ENCODE measurements at places on chromosomes 4 and X.

GRCh38 chr4:124079174-124079780 lies 633.3 kb downstream of the ANKRD50 start:
- ATAC-seq: peak; percentile 66

DNA sequence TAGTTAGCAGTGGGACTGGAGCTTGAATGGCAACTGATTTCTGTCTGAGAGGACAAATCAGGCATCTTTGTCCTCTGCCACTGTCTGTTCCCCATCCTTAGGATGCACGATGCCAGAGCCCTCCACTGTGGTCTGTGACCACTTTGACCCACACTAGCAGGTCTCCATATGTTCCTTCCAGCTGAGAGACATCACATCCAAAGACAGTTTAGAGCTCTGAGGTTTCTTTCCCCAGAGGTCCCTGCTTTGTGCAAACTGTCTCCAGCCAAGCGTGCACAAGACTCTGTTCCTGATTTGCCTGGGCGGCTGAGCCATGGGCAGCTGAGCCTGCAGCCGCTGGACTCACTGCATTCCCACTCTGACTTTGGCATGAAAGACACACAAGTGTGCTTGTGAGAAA lies 98.0 kb downstream of the PTTG2 start:
- ATAC-seq: 0 out of 3 replicates have a peak, but pooled peaks have one; percentile 6

DNA sequence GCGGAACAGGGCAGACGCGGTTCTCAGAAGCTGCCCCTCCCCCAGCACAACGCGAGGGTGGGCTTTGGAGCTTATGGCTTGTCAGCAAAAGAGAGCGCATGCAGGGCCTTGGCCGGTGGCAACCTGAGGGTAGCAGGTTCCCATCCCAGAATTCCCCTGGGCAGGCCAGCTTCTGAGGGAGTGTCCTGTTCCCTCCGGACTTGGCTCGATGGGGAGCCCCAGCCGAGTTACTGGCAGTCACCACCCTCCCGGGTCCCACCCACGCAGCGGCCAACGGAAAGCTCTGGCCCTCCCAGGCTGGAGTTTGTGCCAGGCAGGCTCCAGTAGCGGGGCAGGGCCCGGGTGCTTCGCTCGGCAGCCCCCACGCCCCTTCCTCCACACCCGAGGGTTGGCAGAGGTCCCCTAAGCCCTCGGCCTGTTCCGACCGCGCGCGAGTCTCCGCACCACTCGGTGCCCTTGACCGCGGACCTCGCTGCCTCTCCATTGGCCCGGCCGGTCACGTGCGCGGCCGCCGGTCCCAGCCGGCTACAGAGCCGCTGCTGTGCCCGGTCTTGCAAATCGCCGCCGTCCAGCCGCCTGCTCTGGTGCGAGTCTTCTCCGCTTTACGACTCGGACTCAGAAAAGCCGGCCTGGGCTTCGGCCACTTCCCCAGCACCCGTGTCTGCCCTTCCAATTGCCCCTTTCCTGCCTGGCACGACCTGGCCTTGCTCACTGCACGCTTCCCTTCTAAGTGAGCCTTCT lies 20.9 kb upstream of the MTM1 start:
- ATAC-seq: peak; percentile 68

GRCh38 chrX:49192722-49193328 lies 6.7 kb upstream of the PRICKLE3 start:
- no peak for ATAC-seq

DNA sequence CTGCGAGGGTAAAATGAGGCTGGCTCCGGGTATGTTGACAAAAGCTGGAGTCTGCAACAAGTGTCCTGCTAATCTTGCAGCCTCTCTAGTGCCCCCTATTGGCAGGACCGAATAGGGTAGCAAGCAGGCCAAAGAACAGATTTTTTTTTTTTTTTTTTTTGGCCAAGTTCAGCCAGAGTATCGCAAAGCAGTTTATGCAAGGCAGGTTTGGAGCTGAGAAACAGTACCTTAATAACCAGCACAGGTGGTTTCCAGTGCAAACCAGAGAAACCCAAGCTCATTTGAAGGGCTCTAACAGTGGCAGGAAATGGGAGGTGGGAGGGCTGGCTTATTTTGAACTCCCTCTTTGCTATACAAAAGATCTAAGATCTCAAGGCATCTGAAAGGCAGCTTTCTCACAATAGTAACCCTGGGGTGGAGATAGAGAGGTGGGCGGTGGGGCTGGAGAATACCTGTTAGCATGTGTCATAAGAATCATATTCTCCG lies 38.2 kb upstream of the OCIAD2 start:
- ATAC-seq: no peak

GRCh38 chr4:154609532-154609931 lies 2.9 kb downstream of the FGG start:
- no peak for ATAC-seq

- ATAC-seq: peak; percentile 40
Measured at GRCh38 chrX:136879001-136879687, 1.4 kb downstream of the RBMX start.
